ENCODE measurements at places on chromosomes 6 and 20.

- DNase-seq, result no peak
These were observed 37.6 kb downstream of the ZNF391 start for GRCh38 chr6:27426045-27426620.

DNA sequence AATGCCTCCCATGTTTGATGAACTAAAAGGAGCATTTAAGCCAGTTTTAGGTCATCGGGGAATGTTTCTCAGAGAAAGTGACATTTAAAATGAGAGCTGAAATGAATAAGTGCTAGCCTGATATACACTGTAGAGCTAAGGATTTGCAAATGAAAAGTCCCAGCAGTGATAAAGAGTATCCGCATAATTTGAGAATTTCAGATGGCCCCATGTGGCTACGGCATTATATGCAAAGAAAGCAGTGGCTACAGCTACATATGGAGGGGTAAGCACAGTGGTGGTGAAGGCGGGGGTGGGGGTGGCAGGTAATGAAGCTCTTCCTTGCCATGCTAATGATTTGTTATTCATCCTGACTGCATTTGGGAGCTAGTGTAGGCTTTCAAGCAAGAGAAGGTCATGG, 371.3 kb downstream of the ARHGAP18 start:
- DNase-seq, result no peak

- no peak for DNase-seq
These were observed 32.4 kb downstream of the ARID1B start for GRCh38 chr6:156809446-156810178.

- DNase-seq, result no peak
These were observed 18.3 kb upstream of the ADGRF4 start for GRCh38 chr6:47680051-47680450.

GRCh38 chr20:1062334-1063010, 55.9 kb upstream of the PSMF1 start:
- no peak for DNase-seq

GRCh38 chr20:4297127-4297826, 281.9 kb upstream of the RNF24 start:
- DNase-seq, result peak; percentile 6

DNA sequence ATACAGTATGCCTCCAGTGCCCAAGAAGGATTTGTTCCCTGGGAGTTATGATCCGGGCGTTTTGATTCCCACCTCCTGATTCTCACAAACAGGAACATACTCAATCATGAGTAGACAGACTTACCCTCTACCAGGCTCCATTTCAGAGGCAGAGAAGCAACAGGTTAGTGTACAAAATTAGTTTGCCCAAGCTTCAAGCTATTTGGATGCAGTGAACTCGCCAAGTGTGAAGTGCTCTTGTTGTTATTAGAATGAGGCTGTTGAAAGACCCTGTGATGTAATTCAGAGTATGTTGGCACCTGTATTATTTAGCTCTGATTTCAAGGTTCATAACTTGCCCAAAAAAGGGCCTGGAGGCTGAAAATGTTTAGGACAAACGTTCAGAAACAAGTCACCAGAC, 247.0 kb downstream of the PHACTR1 start:
- no peak for DNase-seq

- no peak for DNase-seq
These were observed 26.1 kb downstream of the GFOD1 start for GRCh38 chr6:13461307-13461706.

DNA sequence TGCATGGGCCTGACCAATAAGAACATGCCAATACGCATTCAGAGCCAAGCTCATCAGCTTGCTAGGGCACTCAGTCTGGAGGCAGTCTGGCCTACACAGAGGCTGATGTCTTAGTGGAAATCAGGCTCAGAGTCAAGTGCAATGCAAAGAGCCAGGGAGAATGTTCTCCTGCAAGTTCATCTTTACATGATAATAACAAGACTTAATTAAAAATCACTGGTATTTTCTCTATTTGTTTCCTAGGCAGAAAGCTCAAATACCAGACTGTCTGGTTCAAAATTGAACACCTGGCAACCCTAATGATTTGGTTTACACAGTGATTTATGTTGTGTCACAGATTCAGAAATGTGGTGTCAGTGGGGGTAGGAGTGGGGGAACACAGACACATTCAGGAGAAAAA, 689.3 kb upstream of the FLRT3 start:
- no peak for DNase-seq

GRCh38 chr6:72724545-72724944, 102.7 kb downstream of the KCNQ5 start:
- DNase-seq, result no peak

DNA sequence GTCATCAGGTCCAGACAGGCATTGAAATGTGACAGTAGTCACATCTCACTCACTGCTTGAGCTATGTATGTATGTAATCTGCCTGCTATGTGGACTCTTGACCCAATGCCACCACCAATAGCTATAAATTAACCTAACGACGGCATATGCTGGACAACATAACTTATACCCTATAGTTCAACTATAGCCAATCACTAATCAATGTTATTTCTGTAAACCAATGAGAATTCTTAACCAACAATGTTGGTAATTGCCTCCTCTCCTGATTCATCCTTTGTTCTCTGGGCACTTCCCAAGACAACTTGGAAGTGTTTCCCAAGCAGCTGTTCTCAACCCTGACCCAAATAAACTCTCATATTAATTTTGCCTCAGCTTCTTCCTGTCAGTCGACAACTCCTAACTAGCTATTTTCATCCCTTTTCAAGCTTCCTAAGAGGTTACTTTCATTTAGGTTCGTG, 24.1 kb upstream of the SERPINB1 start:
- DNase-seq, result no peak

- no peak for DNase-seq
These were observed 128.7 kb downstream of the RIN2 start for GRCh38 chr20:19886661-19887288.

DNA sequence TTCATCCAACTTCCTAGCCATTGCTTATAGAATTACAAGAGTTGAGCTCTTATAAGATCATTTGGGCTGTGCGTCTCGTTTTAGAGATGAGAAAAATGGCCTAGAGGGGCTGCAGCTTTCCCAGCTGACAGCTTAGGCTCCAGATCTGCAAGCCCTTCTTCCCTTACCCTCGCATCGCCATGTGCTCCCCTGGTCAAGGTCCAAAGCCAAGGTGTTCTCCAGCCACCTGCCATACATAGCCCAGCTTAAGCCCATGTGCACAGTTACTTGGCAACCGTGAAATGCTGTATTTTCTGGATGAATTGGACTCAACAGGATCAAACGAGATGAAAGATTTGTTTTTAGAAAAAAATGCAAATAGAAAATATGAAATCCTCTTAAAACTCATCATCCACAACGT, 7.9 kb downstream of the MAP3K4 start:
- no peak for DNase-seq

- peak; percentile 31 for DNase-seq
These were observed 18.7 kb downstream of the BTN3A1 start for GRCh38 chr6:26420688-26421171.

- DNase-seq, result no peak
These were observed 65.7 kb upstream of the PTPRK start for GRCh38 chr6:128586095-128586494.

All from brain microvascular endothelial cell (primary cell).